Activated T-cell treated with anti-CD3 and anti-CD28 coated beads, Interleukin-2, amount 50 U/mL, for 4 hours (primary cell): ENCODE measurements at places on chromosomes 2 and 18. TPM values are rescaled to one million over a fixed set of nuclear protein-coding genes. Genes with fewer than 3 reads are reported as not detected.

DNA sequence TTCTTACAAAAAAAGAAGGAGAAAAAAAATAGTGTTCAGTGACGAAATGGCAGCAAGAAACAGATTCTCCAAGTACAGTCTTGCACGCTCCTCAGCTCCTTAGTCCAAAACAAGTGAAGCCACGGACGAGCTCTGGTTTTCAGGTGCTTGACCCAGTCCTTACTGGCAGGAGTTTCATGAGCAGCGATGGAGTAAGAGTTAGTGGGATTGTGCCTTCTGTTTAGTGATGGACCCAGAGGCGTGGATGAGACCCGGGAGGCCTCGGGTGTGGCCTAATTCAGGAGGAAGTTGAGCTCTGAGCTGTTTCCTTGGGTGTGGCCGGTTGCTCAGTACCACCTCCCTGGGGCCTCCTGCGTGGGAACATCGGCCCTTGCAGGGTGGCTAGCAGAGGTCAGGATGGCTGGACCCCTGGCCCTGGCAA is 52.0 kb downstream of the KIF5C start:
- DNase-seq: no peak

DNA sequence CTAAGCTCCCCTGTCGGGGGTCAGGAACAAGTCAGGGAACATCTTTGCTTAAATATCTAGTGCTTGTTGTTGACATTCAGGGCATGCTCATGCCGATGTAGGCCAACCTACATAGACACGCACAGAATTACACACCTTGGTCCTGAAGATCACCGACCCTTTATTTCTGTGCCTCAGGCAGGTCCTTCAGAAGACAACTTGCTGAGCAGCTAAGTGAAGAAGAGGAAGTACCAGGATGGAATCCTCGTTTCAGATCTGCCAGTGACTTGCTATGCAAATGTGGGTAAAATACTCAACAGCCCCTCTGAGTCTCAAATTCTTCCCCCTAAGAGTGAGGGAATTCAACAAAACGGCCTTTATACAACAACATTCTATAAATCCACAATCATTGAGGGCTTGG is 494.7 kb downstream of the BCL11A start:
- DNase-seq: no peak

DNA sequence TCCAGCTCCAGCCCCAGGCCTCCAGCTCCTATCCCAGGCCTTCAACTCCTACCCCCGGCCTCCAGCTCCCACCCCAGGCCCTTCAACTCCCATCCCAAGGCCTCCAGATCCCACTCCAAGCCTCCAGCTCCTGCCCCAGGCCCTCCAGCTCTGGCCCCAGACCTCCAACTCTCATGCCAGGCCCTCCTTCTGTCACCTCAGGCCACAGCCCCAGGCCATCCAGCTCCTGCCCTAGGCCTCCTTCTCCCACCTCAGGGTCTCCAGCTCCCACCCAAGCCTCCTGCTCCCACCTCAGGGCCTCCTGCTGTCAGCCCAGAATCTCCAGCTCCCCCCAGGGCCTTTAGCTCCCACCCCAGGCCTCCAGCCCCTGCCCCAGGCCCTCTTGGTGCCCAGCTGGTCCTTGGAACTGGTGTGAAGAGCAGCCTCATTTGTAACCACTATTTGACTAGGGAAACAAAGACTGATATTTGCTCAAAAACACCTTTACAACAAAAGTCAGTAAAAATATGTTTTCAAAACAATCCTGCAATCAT is 67.8 kb upstream of the SALL3 start:
- DNase-seq: no peak

- DNase-seq: no peak
Observed at GRCh38 chr18:68791801-68792200, 6.1 kb upstream of the CCDC102B start.

DNA sequence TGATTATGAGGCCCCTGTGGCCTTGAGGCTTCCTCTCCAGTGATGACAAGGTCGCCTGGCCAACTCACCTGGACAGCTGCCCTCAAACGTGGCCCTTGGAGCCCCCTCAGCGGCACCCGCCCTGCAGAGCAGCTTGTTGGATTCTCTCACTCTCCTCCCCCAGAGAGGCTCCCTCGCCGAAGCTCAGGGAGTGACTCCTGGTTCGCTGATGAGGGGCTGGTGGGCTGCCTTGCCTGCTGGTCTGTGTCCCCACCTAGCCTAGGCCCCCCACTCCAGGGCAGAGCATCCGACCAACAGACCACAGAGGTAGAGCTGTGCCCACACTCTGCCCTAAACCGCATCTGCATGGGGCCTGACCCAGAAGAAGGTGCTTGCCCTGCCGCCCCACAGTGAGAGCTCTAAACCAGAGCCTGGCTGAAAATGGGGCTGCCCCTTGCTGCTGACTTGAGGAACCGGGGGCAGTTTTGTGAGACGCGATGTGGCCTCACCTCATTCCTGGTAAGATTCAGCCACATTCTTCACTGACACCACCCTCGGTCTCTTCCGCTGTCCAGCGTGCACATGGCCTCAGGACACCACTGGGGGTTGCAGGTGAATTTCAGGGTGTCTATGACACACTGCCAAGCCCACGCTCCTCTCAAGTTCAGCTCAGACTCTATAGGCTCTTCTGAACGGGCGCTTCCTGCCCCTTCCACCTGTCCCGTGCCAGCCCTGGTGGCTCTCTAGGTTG is 131.6 kb downstream of the CABLES1 start:
- no peak for DNase-seq

DNA sequence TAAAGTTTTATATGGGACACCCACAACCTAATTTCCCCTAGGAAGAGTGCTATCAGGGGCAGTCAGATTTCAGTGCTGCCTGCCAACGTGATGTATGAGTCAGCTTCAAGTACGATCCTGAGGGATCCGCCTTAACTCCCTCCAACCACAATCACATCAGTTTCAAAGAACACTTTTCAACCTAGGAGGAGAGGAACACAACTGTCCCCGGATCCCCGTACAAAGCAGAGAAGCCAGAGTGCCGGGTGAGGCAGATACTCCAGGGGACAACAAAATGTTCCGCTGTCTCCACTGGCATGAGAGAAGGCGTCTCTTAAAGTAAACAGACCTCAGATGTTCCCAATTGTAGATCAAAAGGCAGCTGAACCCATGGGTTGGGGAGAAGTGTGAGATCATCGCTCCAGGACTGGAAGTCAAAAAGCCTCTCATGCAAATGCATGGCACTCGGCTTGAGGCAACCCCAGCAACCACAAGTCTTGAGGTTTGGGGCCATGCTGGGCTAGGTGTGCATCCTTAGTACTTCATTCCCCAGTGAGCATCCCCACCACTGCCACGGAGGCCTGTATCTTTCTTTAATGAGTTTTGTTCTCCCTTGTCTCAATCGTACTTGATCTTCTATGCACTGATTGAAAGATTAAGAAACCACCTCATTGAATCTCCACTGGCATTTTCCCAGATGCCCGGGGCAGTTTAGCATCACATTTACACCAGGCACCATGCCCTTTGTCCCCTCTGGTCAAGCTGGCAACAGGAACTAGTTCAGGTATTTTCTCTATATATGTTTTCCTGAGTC is 91.0 kb upstream of the CCBE1 start:
- no peak for DNase-seq

DNA sequence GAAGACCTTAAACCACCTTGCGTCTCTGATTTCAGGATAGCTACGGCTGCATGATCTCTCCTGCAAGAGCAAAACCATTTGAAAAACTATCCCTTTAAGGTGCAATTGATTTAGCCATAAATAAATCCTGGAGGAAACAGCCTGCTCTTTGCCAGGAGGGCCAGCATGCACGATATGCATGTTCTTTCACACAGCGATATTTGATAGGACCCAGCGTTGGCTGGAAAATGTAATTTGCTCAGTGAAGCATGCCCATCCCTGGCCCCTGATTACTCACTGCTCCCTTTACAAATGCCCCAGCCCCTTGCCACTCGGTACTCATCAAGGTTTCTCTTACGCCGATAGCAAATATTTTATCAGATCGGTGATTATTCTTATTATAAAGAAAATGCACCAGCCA is 315.4 kb downstream of the CDH2 start:
- no peak for DNase-seq

DNA sequence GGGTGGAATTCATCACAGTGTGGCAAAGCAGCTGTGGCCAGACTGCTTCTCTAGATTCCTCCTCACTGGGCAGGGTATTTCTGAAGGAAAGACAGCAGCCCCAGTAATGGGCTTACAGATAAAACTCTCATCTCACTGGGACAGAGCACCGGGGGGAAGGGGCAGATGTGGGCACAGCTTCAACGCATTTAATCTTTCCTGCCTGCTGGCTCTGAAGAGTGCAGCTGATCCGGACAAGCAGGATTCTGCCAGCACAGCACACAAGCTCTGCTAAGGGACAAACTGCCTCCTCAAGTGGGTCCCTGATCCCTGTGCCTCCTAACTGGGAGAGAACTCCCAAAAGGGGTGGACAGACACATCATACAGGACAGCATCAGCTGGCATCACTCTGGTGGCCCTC is 779.9 kb upstream of the CNTNAP5 start:
- no peak for DNase-seq

GRCh38 chr2:72204786-72205503 is 57.3 kb upstream of the CYP26B1 start:
- no peak for DNase-seq

DNA sequence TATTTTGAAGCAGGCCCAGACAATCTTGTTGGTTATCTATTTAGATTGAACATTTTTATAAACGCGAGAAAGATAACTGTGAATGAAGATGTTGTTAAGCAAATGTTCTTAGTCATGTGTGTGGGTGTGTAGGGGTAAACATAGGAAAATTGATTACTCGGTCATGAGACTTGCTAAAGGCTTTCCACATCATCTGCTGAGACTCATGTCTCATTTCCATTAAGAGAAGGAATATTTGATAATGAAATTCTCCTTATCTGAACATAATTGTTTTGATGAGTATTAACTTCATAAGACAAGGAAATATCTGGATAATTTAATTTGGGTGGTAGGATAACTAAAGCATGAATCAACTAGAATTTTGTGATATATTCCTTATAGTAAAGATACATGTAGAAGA is 19.7 kb downstream of the CCDC102B start:
- DNase-seq: no peak

- DNase-seq: no peak
Observed at GRCh38 chr2:207974216-207974605, 51.1 kb downstream of the PLEKHM3 start.

DNA sequence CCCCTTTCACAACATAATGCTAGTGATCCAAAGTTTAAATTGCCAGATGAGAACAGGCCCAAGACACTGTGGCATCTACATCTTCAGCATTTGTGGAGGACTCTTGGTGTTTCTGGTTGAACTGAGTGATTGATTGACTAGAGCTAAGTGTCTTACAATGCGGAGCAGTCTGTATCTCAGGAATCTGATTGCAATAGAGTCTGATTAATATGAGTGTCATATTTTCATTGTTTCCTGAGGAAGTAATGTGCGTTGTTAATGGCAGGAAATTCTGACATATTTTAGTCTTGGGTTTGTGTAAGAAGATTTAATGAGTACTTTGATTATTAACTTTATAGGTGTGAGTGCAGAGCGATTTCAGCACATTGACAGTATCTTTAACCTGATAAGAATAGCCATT is 82.0 kb upstream of the PROKR1 start:
- DNase-seq: no peak

GRCh38 chr2:11147263-11147662 is 8.0 kb upstream of the SLC66A3 start:
- DNase-seq: no peak

DNA sequence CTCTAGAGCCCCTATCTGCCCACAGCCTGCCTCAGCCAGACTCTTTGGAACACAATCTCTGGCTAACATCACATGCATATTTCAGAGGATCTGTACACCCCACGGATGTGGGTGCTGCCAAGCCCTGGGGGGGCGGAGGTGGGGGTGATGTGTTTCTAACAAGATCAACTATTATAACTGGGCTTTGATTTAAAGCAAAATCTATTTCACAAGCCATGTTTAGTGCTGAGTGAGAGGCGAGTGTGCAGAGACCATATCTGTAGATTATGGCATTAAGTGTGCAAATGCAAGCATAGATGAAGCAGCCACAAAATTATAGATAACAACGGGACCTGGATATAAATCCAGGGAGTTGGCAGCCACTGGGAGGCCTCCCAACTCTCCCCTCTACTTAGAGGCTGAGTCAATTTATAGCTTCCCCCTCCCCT is 135.8 kb upstream of the SMAD2 start:
- no peak for DNase-seq

DNA sequence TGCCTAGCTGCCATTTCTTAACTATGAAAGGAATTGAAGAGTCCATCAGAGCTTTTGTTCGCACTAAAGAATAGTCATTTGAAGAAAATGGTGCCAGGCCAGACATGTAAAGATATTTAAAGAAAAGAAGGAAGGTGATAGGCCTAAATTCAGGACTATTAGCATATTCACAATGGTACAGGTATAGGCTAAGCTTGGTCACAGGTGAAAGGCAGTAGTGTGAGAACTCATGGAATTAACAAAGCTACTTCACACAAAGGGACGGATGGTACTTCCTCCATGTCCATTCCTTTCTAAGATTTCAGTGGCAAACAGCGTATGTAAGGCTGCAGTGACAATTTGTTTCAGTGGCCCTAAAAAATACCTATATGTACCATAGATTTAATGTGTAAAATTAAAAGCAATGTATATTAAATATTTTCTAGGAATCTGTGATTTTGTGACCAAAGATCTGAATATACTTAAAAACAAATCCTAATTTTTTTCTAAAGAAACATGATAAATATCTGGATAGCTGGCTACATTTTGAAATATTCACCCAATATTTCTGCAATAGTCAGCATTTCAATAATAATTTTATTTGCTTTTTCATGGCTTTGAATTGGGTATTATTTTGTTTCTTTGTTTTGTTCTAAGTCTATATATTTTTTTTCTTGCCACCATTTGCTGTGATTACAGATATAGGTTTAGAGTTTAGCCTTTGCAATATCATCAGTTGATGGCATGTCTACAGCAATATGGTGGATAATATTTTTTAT is 116.1 kb downstream of the CAMKMT start:
- DNase-seq: no peak

DNA sequence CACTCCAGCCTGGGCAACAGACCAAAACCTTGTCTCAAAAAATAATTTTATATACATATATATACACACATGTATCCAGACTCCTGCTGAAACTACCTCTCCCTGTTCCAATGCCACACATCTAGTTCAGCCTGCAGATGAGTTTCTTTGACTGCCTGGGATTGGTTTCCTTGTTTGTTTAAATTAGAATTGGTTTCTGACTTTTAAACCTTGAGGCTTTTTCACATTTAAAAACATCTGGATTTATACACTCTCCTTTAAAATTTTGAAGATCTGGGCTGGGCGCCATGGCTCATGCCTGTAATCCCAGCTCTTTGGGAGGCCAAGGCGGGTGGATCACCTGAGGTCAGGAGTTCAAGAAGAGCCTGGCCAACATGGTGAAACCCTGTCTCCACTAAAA is 21.8 kb upstream of the CXCR1 start:
- no peak for DNase-seq

The SERPINB7 gene
- total RNA-seq: not detected

The PSMA8 gene
- 0.87 TPM for total RNA-seq

The ST3GAL5 gene
- 5.3 TPM for total RNA-seq
